Right atrium auricular region (tissue), 2 donors: ENCODE measurements at places on chromosomes 7 and 10.

- DNase-seq = no peak
These were observed 2.3 kb downstream of the ATXN7L1 start for GRCh38 chr7:105874055-105874454.

- no peak for DNase-seq
These were observed 27.0 kb upstream of the ZPBP start for GRCh38 chr7:50119815-50120637.

- DNase-seq = no peak
These were observed 305.4 kb downstream of the KCNMA1 start for GRCh38 chr10:77332256-77332655.

- no peak for DNase-seq
These were observed 3.3 kb upstream of the KPNA7 start for GRCh38 chr7:99211241-99211602.

GRCh38 chr10:92846854-92847201, 1.5 kb upstream of the EXOC6 start:
- DNase-seq = no peak
